ENCODE measurements at places on chromosomes 2 and 18.

DNA sequence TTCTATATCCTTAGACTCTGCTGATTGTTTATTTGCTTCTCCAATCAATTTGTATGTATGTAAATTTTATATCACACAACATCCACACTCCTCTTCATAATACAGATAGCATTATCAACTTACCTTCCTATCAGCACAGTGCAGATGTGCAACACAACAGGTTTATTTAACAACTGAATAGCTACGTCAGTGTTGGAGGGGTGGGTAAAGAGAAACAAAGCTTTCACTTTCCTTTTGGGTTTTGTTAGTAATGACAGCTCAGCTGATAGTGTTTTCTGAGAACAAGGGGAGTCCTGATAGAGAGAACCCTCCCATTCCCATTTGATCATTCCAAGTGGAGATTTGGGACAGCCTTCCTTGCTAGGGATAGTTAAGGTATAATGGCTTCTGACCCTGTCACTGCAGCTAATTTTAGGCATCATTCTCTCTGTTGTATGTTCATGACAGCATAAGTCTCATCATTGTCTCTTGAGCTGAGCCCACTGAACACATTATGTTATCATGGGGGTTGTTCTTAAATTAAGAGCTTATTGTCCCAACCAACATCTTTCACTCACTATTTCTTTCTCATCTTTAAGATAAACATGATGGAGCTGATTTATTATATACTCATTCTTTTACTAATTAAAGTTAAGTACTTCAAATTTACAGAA is 227.7 kb downstream of the GPD2 start:
- peak; percentile 20 for DNase-seq

DNA sequence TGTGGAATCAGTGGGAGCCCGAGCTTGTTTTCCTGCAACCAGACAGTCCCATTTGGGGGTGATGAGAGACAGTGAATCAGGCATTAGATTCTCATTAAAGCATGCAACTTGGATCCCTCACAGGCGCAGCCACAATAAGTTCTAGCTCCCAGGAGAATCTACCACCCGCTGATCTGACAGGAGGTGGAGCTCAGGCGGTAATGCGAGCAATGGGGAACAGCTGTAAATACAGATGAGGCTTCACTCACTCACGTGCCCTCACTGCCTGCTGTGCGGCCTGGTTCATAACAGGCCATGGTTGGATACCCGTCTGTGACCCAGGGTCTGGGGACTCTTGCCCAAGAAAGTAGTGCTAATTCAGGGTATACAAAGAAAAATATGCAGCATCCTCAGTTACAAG is 144.8 kb upstream of the RGPD4 start:
- no peak for DNase-seq

DNA sequence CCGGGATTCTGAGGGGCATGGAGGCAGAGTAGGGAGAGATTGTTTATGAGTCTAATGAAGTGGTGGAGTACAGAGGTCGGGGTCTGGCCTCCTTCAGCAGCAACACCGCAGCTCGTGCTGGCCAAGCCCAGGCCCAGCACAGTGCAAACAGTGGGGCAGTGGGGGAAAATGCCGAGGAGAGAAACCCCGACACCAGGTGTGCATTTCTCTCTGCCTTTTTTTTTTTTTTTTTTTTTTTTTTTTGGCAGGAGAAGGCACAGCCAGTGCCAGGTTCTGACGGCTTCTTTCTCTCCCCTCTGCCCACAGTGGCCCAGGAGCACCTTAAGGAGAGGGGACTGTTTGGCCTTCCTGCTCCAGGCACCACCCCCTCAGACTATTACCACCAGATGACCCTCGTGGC is 219.3 kb downstream of the GLI2 start:
- DNase-seq = no peak

DNA sequence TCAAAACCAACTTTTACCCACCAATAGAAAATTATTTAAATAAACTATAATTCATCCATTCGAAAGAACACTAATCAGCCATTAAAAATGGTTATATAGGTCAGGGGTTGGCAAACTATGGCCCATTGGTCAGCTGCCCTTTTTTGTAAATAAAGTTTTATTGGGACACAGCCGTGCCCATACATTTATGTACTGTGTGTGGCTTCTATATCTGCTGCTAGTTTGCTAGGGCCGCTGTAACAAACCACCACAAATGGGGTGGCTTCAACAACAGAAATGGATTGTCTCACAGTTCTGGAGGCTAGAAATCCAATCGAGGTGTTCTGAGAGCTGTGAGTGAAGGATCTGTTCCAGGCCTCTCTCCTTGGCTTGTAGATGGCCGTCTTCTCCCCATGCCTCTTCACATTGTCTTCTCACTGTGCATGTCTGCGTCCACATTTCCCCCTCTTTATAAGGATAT is 7.0 kb upstream of the TXNDC2 start:
- no peak for DNase-seq

GRCh38 chr2:205754924-205755321 is 72.6 kb downstream of the NRP2 start:
- no peak for DNase-seq

- DNase-seq = no peak
These were observed 178.4 kb upstream of the COL3A1 start for GRCh38 chr2:188795762-188796161.

GRCh38 chr18:75491361-75491760 is 63.9 kb upstream of the SMIM21 start:
- DNase-seq = no peak

GRCh38 chr2:95525294-95526035 is 40.9 kb upstream of the TRIM43B start:
- peak; percentile 15 for DNase-seq

DNA sequence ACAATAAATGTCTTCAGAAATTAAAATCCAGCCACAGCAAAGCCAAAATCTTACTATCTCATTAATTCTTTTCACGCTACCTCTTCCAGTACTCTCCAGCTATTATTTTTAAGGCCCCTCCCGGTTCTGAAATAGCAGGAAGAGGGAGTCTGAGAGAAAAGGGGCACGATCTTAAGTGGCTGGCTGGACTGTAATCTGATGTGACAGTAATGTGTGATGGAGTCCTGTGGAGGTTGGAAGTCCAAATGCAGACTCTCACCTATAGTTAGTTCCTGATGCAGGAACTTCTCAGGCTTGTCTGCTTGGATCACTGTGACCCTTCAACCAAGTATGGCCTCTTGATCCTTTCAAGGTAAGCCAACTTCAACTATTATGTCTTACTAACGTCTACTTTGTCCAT is 43.2 kb downstream of the SMAD2 start:
- no peak for DNase-seq

DNA sequence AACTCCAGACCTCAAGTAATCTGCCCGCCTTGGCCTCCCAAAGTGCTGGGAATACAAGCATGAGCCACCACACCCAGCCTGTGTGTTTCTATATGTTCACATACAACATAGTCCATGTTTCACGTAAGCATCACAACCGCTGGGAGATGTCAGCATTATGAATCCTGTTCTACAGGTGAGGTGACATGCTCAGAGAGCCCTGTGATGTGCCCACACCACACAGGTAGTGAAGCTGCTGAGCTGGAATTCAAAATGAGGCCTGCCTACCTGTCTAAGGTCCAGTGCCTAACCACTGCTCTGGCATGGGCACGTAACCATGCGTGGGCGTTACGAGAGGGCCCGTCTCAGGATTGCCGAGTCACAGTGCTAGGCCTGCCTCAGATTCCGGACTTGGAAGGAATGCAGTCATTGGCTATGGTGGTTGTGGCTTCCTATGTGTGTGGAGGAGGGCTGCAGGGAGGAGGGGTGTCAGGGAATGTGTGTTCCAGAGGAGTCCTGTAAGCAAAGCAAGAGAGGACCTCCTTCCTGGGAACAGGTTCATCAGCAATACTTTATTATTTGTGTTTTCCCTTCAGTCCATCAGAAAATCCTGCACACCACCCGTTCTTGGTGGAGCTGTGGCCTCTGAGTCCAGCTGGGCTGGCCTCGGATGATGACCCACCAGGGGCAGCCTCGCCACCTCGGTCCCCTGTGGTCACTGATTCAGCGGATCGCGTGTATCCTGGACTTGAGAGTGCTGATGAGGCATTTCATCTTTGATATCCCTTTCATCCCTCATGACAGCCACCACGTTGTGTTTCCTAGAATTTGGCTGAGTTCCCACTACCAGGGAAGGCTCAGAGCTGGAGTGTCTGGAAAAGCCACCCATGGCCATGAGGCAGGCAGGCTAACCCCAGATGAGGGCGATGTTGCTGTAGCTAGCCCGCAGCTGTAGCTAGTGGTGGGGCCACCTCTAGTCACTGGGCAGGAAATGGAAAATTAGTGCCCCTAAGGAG is 31.1 kb downstream of the HK2 start:
- DNase-seq = no peak

- no peak for DNase-seq
These were observed 125.5 kb downstream of the TFCP2L1 start for GRCh38 chr2:121159291-121160071.

- no peak for DNase-seq
These were observed 78.9 kb upstream of the TXNDC2 start for GRCh38 chr18:9806905-9807304.

GRCh38 chr2:7674606-7675005 is 757.4 kb downstream of the RNF144A start:
- DNase-seq = no peak
